ENCODE measurements at places on chromosomes 2 and 18.
A peak's percentile ranks its signal among the peaks of the same experiment; 100 is the strongest.

- DNase-seq, result no peak
These were observed 12.5 kb downstream of the UBE2F start for GRCh38 chr2:237979331-237979730.

DNA sequence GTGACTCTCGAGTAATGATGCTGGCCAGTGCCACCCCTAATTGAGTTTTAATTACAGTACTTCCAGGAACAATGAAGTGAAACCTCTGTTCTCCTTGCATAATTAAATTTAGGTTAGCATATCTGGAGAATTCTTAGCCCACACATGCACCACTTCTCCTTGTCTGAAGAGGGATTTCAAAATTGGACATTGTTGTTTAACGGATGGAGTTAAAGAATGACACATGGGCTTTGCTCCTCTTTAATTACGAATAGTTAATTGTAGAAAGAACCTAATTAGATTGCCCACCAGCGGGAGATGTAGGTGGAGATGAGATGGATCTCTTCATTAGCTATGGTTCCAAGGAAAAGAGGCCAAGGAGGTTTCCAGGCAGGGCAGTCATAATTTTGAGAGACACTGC, 33.1 kb upstream of the EN1 start:
- DNase-seq, result no peak

GRCh38 chr18:61502472-61502871, 169.2 kb downstream of the CDH20 start:
- peak; percentile 64 for DNase-seq

- no peak for DNase-seq
These were observed 87.0 kb upstream of the KCNH7 start for GRCh38 chr2:162925595-162925994.

DNA sequence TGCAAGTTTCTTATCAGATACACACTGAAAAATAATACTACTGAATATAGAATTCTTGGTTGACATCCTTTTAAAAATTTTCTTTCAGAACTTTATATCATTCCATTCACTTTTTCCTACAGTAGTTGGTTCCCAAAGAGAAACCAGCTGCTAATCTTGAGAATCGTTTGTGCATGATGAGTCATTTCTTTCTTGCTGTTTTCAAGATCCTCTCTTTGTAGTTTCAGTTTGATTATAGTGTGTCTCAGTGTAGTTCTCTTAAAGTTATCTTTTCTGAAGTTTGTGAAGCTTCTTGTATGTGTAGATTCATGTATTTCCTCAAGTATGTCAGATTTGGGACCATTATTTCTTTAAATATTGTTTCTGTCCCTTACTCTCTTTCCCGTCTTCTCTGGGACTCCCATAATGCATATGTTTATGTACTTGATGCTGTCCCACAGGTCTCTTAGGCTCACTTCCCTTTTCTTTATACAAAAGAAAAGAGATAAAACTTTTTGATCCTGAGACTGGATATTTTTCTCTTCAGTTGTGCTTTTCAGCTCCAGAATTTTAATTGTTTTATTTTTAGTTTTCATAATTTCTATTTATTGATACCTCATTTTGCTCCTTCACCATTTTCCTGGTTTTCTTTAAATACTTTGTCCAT, 801.0 kb downstream of the TDRD15 start:
- no peak for DNase-seq

GRCh38 chr18:22723773-22724172, 209.4 kb upstream of the RBBP8 start:
- no peak for DNase-seq

GRCh38 chr2:173990970-173991819, 26.0 kb upstream of the SP3 start:
- peak; percentile 99 for DNase-seq

DNA sequence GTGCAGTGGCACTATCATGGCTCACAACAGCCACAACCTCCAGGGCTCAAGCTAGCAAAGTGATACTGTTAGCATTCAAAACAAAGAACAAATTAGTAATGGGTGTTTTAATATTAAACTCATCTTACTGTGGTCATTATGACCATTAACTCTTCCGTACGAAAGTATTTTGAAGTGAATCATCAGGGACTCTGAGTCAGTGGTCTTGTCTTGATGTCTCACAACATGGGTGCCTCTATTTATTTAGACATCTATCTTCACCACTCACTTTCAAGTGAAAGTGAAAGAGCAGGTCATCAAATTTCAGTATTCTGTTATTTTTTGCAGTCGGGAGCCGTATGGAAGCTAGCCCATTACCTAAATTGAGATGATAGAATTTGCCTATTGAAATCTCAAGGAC, 1118.2 kb downstream of the DPP10 start:
- no peak for DNase-seq

GRCh38 chr2:226600184-226600583, 199.4 kb downstream of the IRS1 start:
- no peak for DNase-seq

- DNase-seq, result peak; percentile 89
These were observed 156.1 kb upstream of the VRK2 start for GRCh38 chr2:57890464-57890863.

- no peak for DNase-seq
These were observed 32.9 kb upstream of the SPTBN1 start for GRCh38 chr2:54423213-54423612.

GRCh38 chr18:8301427-8302172, 307.6 kb upstream of the RAB12 start:
- no peak for DNase-seq

GRCh38 chr2:154391051-154391450, 307.4 kb upstream of the KCNJ3 start:
- no peak for DNase-seq

GRCh38 chr2:106139238-106139935, 54.7 kb downstream of the UXS1 start:
- DNase-seq, result no peak

DNA sequence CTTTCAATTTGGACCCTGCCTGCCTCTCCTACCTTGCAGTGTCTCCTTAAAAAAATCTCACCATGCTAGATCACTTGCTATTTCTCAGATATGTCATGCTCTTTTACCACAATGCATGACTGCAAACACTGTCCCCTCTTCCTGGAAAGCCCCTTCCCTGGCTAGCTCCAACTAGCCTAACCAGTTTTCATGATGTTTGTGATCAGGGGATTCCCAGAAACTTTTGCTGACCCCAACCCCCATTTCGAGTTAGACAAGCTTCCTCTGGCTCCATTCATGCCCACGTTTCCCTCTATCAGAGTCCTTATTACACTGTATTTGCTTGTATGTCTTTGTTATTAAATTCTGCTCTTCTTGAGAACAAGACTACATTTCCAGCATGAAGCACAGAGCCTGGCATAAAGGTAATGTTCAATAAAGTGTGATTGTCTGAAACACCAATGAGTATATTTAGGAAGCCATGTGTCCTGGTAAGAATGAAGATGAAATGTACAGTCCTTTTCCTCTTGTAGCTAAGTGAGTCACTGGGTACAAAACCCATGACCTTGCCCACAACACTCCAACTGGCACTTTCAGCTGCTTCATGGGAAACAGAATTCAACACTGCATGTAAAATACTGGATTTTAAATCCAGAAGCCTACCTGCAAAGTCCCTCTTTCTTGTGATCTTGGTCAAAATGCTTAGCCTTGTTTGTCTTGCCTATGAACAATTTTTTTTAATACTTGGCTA, 62.0 kb upstream of the ATL2 start:
- no peak for DNase-seq

GRCh38 chr2:191582355-191582754, 95.6 kb upstream of the NABP1 start:
- DNase-seq, result no peak

DNA sequence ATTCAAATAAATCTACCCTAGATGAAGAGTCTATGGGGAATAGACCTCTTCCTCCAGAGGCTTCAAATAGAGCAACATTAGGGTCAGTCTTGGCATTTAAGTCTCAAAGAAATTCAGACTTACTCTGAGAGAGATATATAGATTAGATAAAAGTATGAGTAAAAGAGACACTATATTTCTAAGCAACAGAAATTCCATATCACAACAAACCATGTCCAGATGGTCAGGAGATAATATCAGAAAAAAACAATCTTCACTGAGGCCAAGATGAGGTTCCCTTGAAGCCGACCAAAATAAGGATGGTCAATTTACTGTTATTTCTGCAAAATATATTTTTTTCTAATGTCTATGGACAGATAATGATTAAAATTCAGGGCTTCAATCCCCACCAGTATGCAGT, 89.1 kb upstream of the NOSTRIN start:
- DNase-seq, result no peak

- DNase-seq, result peak; percentile 81
These were observed 201.8 kb downstream of the EPHA4 start for GRCh38 chr2:221370076-221370856.

DNA sequence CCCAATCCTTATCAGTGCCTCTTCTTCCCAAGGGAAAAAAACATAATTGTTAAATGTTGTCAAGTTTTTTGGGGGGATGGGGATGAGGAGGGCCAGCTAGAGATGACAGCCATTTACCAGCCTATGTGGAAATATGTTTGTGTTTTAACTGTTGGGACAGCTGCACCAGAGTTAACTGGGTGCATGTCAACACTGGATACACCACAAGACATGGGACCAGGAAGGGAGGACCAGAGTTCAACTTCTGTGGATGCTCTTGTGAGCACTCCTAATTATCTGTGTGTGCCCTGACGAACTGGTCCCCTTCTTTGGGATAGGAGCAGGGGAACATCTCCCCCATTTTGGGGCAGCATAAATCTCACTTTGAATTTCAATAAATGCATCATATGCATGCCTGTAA, 66.1 kb upstream of the FZD5 start:
- no peak for DNase-seq

GRCh38 chr2:167653131-167653530, 594.3 kb downstream of the STK39 start:
- DNase-seq, result no peak

DNA sequence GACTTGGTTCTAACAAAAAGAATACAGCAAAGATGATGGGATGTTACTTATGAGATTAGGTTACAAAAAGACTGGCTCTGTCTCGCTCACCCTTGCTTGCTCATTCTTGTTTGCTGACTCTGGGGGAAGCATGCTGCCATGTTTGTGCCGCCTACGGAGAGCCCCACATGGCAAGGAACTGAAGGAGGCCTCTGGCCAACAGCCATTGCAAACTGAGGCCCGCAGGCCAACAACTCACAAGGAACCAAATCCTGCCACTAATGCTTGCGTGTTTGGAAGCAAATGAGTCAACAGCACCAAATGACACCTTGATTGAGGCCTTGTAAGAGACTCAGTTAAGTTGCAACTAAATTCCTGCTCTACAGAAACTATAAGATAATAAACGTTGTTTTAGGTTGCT, 297.6 kb upstream of the STON1 start:
- DNase-seq, result no peak

GRCh38 chr2:238285653-238286082, 2.7 kb downstream of the PER2 start:
- no peak for DNase-seq

GRCh38 chr2:171512683-171513195, 9.5 kb upstream of the CYBRD1 start:
- DNase-seq, result no peak

DNA sequence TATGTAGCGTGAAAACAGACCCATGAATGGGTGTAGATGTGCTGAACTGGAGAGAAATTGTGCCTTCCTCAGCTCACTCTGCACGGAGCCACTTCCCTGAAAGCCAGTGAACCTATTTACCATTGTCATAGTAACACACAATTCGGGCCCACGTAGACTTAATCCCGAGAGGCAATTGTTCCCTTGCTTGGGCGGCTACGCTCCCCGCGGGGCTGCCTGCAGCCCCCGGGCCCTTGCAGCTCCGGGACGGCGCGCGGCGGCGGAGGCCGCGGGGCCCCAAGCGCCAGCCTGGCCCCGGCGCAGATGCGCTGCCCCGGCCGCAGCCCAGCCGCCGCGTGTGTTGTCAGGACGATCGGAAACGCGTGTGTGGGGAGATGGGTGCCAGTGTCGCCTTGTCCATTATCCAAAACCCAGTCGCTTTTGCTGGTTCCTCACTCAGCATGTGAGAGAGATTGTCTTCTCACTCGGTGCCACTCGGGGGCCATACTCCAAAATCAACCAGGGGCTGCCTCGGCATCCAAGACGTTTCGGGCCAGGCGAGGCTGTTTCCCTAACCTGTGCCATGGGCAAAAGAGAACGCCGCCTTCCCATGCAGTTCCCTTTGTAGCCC, 17.9 kb upstream of the LRRTM1 start:
- DNase-seq, result no peak

DNA sequence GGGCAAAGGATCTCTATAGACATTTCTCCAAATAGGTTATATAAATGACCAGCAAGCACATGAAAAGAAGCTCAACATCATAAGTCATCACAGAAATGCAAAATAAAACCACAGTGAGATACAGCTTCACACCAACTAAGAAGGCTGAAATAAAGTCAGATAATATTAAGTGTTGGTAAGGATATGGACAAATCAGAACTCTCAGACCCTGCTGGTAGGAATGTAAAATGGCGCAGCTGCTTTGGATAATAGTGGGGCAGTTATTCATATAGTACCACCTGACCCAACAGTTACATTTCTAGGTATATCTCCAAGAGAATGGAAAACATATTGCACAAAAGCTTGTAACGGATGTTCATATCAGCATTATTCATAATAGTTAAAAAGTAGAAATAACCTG, 14.0 kb downstream of the EPB41L5 start:
- DNase-seq, result no peak

DNA sequence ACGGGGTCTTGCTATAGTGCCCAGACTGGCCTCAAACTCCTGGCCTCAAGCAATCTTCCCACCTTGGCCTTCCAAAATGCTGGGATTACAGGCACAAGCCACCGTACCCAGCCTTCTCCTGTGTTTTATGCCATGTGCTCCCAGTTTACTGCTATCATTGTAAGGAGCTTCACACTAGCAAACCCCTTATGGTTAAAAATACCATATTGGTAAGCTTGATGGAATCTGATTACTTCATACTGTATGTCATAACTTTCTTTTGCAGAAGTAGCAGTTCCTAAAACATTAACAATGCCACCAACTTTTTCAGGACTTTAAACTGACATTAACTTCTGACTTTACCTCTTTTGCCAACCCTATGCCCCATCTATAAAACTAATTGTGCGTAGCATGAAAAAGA, 36.2 kb downstream of the HAT1 start:
- no peak for DNase-seq

DNA sequence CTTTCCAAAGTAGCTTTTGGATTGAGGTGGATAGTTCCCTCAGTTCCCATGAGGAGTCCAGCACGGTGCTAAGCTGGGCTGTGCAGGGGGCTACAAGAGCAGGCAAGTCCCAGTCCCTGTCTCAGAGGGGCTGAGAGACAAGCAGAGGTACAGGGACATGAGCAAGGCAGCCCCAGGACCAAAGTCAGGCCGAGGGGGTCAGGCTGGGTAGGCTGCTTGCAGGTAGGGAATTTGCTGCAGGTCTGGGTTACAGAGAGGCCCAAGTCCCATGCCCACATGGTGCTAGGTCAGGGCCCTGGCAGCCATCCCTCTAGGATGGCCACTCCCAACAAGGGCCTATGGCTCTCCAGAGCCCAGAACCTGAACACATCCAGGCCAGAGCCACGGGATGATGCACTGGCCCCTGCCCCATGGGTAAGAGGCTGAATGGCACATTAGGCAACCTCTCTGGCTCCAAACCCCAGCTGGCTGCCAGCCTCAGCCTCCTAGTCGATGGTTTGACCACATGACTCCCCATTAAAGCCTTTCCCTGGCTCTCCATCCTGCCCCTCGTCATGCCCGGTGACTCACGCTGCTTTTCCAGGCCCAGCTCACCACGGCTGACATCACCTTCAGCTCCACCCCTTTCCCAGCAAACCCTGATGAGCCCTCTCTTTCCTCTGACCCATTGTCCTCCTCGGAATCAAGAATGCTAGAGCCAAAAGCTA, 83.7 kb downstream of the SDC1 start:
- DNase-seq, result no peak

All from NCI-H1694 treated with DMSO at 0.1 percent for 48 hours (cell line).